Activated CD4-positive, CD25-positive, alpha-beta regulatory T cell treated with anti-CD3 and anti-CD28 coated beads, Interleukin-2, amount 50 U/mL, for 72 hours (primary cell): ENCODE measurements at places on chromosomes 2 and 18.

- no peak for DNase-seq
Measured at GRCh38 chr2:169229590-169229989, 132.7 kb downstream of the LRP2 start.

- no peak for DNase-seq
Measured at GRCh38 chr18:49901862-49902340, 88.6 kb upstream of the ACAA2 start.

- no peak for DNase-seq
Measured at GRCh38 chr2:181977661-181978350, 7.8 kb upstream of the PPP1R1C start.

DNA sequence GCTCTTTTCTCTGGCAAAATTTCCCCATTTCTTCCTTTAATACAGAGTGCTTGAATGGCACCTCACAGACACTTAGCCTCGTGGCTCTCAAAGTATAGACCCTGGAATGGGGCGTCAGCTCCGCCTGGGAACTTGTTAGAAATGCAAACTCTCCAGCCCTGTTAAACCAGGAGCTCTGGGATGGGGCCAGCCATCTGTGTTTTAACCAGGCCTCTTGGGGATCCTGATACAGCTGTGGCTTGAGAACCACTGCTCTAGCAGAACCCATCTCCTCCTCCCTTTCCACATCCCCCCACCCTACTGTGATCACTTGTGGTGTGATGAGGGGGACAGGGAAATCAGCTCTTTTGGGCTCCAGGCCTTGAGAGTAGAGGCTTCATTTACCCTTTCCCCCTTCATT, 15.9 kb downstream of the LTBP1 start:
- no peak for DNase-seq

DNA sequence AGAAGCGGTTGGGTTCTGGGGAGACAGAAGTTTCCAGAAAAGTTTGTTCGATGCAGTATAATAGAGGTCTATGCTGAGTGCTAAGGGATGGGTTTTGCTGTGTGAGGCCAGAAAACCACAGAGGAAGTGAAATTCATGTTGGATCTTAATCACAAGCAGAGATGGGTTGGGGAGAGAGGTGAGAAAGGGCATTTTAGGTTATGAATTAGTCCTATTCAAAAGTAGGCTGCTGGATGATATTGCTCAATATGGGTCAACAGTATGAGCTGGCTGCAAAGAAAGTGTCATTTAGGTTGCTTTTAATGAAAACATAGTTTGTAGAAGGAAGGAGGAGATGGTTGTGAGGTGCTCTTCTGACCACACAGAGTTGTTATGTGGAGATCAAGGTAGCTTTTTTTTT, 118.8 kb upstream of the LHCGR start:
- no peak for DNase-seq

GRCh38 chr2:186882511-186883071, 33.6 kb upstream of the ZSWIM2 start:
- DNase-seq, result no peak

DNA sequence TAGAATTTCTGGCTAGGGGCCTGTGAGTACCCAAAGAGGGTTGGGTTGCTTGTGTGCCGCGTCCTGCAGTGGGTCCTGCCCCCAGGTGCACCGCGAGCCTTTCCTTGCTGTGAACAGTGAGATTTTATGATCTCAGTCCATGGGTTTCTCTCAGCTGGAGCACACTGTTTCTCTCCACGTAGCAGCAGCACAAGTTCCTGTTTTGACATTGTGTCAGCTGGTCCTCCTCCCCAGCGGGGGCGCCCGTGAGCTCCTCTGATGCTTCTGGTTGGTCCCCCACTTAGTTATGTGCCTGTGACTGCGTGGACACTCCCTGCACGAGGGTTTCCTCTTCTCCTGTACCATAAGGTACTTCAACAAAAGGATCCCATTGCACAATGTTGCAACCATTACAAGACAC, 29.8 kb downstream of the TSHZ1 start:
- no peak for DNase-seq
